ENCODE measurements at places on chromosomes 5 and 9.
A peak's percentile ranks its signal among the peaks of the same experiment; 100 is the strongest.

DNA sequence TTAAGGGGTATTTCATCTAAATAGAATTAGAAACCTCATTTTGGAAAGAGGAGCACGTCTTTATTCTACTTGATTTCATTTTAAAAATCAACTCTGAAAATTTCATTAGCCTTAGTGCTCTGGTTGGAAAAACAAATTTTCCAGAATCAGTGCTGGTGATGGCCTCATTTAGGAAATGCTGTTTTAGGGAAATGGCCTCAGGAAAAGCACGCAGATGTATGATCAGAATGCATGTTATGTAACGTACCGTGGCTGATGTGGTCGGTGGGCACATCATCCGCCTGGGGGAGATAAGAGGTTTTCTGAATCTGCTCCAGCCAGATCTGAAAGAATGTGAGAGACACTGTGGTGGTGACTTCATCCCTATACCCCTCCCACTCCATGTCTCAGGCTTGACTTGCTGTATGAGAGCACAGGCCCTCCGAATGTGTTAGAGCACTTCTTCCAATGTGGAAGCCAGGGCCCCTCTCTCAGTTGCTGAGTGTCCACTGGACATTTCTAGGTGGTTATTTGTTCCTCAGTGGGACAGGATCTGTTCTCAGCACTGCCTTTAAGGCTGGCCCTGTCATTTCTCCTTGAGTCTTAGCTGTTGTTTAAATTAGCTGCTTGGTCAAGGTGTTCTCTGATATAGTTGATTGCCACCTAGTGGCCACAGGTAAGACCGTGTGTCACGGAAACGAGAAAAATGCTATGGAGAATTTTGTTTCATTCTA is 96.5 kb downstream of the ARHGAP26 start:
- peak; percentile 38 for DNase-seq

- no peak for DNase-seq
Measured at GRCh38 chr5:2801577-2802525, 50.4 kb upstream of the IRX2 start.

GRCh38 chr9:38186404-38187115 is 117.5 kb upstream of the SHB start:
- DNase-seq, result no peak

- no peak for DNase-seq
Measured at GRCh38 chr5:132385326-132386105, 16.0 kb downstream of the SLC22A5 start.

GRCh38 chr5:72347801-72348308 is 27.7 kb downstream of the PTCD2 start:
- no peak for DNase-seq

DNA sequence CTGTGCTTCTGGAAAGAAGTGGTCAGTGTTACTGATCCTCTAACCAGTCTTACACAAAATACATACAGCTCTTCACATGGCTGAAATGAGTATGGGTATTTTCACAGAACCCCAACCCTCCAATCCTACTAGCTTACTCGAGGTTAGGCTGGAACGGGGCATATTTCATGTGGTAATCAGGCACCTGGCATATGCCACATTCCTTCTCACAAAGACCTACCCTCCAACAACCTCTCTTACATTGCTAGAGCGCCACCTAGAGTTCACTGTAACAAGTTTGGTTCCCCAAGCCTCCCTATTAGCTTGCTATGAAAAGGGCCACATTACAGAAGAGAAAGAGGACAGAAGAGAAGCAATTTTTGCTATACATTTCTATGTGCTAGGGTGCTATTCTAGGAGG is 597.3 kb downstream of the PRELID2 start:
- DNase-seq, result peak; percentile 15

- DNase-seq, result no peak
Measured at GRCh38 chr9:83651558-83651957, 28.6 kb downstream of the IDNK start.

- DNase-seq, result no peak
Measured at GRCh38 chr9:5918460-5918859, 27.8 kb downstream of the MLANA start.

DNA sequence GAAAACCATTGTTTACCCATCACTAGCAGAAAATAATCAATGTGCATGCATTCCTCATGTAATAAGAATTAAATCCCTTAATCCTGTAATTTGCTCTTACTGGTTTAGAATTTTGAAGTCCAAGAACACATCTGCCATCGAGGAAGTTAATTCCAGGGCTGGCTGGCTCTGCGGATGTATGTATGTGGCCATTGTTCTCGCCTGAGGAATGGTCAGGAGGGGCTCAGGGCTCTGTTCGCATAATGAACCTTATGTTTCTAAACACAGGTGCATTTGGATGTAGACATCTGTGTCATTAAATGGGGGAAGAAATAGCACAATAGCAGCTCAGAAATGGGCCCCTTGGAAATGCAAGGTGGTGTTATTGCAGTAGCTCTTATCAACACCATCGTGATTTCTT is 148.6 kb upstream of the GAS1 start:
- DNase-seq, result no peak

- no peak for DNase-seq
Measured at GRCh38 chr5:10334831-10335230, 18.7 kb upstream of the MARCHF6 start.

DNA sequence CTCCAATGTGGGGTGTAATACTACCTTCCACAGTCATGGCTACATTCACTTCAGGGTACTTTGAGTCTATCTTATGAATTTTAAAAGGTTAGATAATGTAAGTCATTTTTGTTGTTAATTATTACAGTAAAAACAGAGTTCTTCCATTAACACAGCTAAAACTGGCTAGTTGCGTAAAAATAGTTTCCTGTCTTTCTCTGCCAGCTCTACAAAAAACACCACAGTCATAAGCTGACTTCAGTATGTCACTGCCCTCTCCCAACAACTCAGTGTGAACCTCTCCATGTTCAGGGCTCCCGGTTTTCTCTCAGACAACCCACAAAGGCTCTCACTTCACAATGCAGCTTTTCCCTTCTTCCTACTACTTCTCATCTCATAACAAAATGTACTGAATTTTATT is 84.8 kb upstream of the ITGA1 start:
- DNase-seq, result no peak

DNA sequence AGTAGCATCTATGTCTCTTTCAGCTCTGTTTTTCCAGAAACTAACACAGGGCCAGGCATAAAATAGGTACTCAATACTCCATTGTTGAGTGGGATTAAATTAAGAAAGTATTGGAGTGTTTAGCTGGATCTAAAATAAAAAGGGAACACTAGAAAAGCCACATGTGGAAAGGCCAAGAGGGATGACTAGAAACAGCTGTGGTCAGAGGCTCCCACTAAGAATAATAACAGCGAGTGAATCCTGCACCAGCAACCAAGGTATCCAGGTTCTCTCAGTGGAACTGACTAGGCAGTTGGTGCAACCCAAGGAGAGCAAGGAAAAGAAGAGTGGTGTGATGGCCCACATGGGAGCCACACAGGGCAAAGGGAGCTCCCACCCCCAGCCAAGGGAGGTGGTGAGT is 31.5 kb upstream of the RGMB start:
- no peak for DNase-seq

GRCh38 chr9:37034305-37034937 is 353 bp upstream of the PAX5 start:
- no peak for DNase-seq

DNA sequence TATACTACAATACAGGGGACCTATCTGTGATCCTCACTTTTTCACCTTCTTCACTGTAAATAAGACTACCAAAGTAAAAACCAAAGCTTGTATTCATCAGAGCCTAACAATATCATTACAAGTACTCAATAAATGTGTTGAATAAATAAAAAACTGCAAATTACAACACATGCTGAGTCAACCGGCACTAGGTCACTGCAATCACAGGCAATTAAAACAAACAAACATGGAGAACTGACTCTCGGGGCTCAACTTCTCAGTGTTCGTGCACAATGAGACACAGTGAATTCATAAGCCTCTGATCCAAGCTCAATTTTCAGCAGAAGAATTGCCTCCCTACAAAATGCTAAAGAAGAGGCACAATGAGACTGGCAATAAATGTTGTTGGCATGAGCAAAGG is 69.2 kb downstream of the CDK5RAP2 start:
- DNase-seq, result no peak

GRCh38 chr5:14584848-14585247 is 3.3 kb downstream of the OTULINL start:
- DNase-seq, result no peak

- no peak for DNase-seq
Measured at GRCh38 chr9:127972236-127972871, 8.4 kb downstream of the EEIG1 start.
